ENCODE measurements at places on chromosomes 4 and X.

DNA sequence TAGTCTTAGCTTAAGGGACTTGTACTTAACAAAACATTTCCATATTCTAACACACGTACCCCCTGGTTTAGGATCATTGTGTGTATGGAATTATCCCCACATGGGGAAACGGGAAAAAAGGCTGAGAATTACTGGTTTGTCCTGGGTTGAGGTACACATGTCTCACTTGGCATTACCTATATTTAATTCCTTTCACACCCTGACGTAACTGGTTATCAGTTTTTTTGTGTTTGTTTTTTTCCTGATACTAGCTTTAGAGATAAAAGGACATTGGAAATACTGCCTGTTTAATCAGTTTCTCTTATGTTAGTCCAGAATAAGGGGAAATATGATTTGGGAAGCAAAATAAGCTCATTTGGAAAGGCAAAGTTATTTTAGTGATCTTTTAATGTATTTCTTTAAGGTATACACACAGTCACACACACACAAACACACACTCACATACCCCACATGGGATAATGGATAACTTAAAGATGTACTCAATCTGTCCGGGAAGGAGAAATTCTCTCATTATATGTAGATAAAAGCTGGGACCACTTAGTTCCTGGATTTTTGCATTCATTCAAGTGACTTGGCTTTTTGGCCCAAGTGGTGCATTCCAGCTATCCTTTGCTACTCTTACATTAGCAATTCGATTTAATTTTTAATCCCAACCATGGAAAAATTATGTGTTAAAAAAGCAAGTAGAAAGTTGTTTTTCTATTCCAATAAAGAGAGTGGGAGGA is 13.0 kb downstream of the SEPTIN11 start:
- peak; percentile 59 for DNase-seq

GRCh38 chr4:64584981-64585557 is 175.8 kb upstream of the TECRL start:
- peak; percentile 26 for DNase-seq

DNA sequence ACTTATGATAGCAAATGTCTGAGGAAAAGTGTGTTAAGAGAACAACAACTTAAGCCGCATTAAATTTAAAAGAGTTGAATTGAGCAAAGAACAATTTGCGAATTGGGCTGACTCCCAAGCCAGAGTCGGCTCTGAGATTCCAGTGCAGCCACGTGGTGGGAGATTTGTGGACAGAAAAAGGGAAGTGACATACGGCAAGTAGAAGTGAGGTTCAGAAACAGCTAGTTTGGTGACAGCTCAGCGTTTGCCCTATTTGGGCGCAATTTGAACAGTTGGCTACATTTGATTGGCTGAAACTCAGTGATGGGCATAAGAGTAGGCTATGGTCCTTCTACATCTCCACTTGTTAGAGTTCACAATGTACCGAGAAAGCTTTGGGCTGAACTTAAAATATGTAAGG is 124.0 kb downstream of the PRKX start:
- DNase-seq, result no peak

- no peak for DNase-seq
Observed at GRCh38 chr4:88297212-88297516, 12.8 kb upstream of the PPM1K start.

DNA sequence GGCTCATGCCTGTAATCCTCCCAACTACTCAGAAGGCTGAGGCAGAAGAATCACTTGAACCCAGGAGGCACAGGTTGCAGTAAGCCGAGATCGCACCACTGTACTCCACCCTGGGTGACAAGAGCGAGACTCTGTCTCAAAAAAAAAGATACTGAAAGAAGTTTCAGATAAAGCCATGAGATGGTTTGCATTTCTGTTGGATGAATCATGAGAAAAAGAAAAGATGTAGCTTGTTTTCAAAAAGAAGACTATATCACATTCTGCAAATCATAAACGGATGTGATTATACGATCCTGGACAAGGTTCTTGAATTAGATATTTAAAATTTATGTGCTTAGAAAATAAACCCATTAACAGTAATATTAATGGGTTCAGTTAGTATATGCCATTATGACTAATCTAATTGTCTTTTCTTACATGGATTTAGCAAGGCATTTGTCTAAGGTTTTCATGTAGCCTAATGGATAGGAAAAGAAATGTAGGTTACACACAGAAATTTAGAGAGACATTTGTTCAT is 345.9 kb downstream of the SLC7A11 start:
- DNase-seq, result peak; percentile 28

DNA sequence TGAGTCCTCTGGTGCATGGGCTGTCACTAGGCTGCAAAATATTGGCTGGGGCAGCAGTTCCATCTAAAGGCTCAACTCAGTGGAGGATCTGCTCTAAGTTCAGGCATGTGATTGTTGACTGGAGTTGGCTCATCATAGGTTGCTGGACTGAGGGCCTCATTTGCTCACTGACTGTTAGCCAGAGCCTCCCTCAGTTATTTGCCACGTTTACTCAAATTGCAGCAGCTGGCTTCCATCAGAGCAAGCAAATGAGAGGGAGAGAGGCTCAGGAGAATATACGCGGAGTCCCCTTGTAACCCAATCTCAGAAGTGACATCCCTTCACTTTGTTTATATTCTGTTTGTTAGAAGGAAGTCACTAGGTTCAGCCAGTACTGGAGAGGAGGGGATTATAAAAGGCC is 54.1 kb downstream of the BMP3 start:
- DNase-seq, result peak; percentile 46

DNA sequence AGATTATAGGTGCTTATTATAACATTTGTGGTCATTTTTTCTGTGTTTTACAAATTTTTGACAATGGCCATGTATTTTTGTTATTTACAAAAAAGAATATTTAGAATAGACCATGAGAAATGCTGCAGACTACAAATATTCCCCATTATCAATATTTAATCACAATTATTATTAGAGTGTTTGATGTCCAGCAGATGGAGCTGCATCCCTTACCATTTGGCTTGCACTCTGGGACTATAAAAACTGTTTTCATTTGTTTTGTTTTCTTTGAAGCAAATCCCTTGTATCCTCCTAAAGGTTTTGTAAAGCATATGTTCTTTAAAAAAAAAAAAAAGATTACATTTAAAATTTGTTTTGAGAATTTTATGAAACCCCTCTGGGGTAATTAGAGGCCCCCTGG is 85.6 kb upstream of the CXorf66 start:
- peak; percentile 28 for DNase-seq
